Activated T-helper 1 cell treated with anti-CD3 and anti-CD28 coated beads, Interleukin-12 subunit alpha, Interleukin-12 subunit beta, Interleukin-2, Interleukin-4 antibody, amounts not matched to agents 30 ng/mL and 10 ng/mL and 1 ng/mL, durations not matched to agents 14 hours and 24 hours and 36 hours (primary cell): ENCODE measurements at places on chromosomes 12 and 14. TPM values are rescaled to one million over a fixed set of nuclear protein-coding genes. Genes with fewer than 3 reads are reported as not detected.

The ERC1 gene
- 33.6 and 34.3 TPM in 2 replicates for total RNA-seq

The LAG3 gene
- 268 and 275 TPM in 2 replicates for total RNA-seq

The CINP gene
- total RNA-seq, result 39.6 and 42.5 TPM in 2 replicates

The KRT72 gene
- total RNA-seq, result not detected in 2 replicates

The P2RX7 gene
- 7.3 and 8.0 TPM in 2 replicates for total RNA-seq

The IL26 gene
- 6.9 and 8.1 TPM in 2 replicates for total RNA-seq

The DGLUCY gene
- 28.2 and 28.6 TPM in 2 replicates for total RNA-seq

The MDGA2 gene
- total RNA-seq, result not detected in 2 replicates

The FBXO34 gene
- 24.7 and 26.6 TPM in 2 replicates for total RNA-seq

The EPYC gene
- not detected in 2 replicates for total RNA-seq

The DPY19L2 gene
- total RNA-seq, result 0.22 and 0.36 TPM in 2 replicates

DNA sequence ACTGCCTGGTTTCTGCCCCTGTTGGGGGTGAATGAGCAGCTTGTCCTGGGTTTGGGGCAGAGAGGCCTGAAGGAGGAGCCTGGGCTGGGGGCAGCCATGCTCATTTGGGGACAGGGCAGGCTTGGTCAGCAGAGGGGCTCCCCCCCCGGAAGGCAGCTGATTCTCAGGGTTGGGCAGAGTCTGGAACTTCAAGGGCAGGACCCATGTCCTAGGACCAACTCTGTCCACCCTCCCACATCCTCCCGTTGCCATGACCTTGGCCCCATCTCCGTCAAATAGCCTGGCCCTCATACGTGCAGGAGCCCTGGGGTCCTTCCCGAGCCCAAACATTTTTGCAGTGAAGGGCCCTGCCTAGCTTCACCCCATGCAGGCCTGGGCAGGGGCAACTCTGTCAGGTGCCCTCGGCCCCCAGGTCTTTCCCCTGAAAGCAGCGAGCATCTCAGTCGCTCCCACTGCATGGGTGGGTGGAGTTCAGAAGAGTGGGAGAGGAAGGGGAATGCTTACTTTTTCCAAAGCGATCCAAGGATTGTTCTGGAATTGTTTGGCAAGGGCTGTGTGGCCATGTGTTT, 32.6 kb downstream of the TNFAIP2 start:
- DNase-seq, result no peak

- no peak for DNase-seq
Observed at GRCh38 chr12:121808623-121809022, 4.8 kb downstream of the SETD1B start.

DNA sequence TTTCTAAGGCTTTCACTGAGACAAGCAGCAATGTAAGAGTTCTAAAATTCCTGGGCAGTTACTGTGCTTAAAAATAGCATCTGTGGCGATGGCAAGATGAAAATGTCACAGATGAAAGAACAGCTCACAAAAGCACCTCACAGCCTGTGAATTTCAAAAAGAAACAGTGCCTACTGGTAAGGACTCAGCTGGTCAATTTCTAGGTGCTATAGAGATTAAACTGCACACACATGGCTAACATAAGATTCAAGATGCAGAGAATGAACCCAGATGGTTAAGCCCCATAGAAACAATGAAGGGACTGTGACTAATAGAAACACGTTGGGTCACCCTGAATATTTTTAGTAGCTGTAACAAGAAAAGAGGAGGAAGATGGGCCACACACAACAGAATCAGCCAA, 12.0 kb upstream of the IL26 start:
- no peak for DNase-seq

DNA sequence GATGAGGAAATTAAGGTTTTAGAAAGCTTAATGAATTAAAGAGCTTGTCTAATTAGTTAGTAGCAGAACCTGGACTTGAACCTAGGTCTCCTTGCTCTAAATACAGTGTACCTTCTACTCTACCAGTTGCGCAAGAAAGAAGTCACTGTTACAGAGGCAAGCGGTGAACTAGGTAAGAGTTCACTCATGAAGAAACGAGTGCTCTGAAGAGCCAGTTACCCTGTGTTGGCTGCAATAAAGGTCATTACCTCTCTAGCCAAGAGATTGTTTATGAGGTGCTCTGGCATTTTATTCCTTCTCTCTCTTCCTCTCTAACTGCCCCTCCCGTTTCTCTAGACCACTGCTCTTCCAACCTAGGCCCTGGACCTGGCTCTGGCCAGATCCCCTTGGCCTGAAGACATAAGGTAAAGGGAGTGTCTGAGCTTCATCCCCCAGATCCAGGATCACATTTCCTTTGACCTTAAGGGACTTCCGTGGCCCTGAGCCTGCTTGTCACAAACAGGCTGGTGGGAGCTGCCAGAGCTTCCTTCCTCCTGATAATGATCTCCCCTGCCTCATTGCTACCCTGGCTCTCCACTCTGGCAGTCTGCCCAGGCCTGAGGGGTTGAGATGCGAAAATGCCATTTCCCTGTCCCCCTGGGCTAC, 1.9 kb downstream of the RNASE7 start:
- no peak for DNase-seq

DNA sequence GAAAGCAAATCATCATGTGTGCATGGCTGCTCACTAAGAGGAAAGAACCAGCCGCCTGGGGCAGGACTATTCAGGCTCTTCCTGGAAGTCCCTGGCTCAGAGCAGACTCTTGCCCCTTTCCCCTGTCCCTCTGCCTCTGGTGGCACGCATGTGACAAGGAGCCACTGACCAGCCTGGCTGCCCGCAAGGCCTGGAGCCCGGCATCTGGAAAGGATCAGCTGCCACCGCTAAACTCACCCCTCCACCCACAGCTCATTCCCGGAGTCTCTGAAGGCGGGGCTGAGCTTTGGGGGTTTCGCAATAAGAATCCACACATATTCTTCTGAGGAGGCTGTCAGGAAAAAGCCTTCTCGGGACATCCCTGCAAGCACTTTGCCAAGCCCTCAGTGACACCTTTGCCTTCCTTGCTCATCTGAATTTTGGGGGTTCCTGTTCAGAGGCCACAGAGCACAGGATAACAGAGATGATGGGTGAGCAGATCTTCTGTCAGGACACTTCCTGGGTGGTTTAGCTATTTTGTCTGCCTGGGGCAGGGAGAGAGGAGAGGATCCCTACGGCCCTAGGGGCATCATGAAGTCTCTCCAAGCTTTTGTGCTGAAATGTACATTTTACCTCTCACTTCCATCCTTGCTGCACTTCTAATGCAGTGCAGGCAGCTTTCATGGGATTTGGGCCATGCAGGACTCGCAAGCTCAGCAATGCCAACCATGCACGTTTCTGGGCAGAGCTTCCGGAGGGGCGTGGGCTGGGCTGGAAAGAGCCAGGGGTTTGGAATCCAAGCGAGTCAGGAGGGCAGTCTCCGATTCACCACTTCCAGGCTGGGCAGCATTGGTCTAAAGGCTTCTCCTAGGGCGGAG, 124.8 kb upstream of the MAP1LC3B2 start:
- no peak for DNase-seq

DNA sequence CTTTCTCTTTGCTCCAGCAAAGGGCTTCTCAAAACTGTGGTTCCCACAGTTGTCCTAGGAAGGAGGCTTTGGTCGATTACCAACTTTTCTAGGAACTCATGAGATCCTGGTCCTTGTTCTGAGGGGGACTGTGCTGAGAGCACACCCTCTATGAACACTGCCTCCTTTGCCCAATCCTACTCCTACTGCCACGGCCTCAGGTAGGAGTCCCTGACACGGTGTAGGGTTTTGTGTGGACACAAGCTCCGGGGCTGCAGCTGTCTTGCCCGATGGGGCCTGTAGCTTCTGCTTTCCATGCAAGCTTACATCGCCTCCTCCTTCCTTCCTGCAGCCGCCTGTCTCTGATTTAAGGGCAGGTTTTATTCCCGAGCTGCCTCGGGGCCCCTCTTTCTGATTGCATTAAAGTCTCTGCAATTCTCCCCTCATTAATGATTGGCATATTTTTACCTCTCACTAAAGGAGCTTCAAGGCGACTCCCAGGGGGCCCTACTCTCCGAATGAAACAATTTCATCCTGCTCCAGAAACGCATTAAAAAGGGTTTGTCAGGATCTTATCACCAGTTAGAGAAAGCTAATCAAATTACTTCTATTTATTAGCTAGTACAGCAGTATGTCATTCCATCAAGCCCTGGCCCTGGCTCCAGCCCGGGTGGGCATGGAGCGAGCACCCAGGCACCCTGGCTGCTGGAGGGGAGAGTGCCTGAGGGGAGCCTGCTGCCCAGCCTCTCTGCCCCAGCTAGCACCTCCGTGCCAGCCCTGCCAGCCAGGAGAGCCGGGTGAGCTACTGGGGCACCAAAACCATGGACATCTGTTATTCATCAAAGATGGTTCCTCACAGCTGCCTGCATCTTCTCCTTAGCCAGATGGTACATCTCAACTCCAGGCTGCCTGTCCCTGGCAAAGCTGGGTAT, 38.0 kb upstream of the ESRRB start:
- DNase-seq, result no peak

DNA sequence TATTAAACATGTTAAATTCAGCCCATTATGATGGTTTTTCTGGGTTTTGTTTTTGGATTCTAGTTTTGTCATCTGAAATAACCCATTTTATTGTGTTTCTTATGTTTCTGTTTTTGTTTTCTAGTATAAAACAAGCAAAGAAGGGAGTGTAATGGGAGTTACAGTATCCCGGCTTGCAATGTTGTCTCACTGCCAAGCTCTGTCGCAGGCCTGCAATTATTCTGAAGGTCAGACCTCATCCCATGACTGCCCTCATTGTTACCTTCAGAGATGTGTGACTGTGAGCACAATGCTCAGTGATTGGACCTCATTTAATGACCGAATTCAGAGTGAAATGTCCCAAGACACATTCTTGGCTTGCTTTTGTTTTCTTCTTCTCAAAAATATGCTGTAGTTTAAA, 73.0 kb upstream of the ATF1 start:
- DNase-seq, result no peak

GRCh38 chr14:104284107-104284592, 145.8 kb downstream of the KIF26A start:
- DNase-seq, result no peak

GRCh38 chr12:80877721-80878265, 59.9 kb downstream of the LIN7A start:
- DNase-seq, result no peak

DNA sequence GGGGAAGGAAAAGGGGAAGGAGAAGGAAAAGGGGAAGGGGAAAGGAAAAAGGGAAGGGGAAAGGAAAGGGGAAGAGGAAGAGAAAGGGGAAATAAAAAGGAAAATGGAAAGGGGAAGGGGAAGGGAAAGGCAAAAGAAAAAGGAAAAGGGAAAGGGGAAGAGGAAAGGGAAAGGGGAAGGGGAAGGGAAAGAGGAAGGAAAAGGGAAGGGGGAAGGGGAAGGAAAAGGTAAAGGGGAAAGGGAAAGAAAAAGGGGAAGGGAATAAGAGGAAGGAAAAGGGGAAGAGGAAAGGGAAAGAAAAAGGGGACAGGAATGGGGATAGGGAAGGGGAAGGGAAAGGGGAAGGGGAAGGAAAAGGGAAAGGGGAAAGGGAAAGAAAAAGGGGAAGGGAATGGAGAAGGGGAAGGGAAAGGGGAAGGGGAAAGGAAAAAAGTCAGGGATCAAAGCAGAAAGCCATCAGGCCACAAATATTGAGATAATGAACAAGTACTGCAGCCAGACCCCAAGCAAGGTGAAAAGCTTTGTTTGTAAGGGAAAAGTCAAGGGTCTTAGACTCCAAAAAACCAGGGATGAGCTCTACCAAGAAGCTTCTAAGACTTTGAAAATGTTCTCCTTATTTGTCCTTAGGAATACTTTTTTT, 20.0 kb downstream of the DICER1 start:
- no peak for DNase-seq

DNA sequence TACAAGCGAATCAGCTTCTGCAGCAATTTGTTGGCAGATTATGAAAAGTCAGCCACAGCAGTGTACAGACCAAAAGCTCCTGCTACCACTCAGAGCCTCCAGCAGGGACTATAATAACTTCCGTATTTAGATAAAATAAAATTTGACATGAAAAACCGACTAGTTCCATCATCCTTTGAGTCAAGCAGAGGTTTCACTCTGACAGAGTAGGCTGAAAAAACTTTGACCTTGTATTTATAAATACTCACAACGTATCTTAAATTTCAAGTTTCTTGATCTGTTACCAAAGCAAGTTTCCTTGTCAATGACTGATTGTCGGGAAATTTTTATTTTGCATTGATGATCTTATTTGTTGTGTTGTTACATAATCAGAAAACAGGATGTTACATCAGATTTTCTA, 283.4 kb downstream of the DAD1 start:
- DNase-seq, result no peak

GRCh38 chr14:73283608-73284379, 46.5 kb downstream of the PAPLN start:
- DNase-seq, result no peak

DNA sequence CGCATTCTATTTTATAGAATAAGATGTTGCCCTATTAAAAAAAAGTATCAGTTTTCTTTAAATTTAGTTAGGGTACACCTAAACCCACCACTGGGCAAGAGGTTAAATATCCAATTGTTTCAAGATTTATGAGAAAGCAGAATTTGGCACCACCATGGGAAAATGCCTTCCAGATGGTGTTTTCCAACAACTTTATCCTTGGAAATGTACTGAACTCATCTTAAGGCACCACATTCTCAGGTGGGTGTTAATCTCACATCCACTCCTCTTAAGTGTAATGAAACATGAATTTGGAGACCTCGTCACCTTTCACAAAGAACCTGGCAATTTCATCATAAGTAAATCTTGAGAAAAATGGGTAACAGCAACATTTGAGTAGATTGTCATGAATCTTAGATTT, 13.1 kb downstream of the CBX5 start:
- DNase-seq, result no peak

DNA sequence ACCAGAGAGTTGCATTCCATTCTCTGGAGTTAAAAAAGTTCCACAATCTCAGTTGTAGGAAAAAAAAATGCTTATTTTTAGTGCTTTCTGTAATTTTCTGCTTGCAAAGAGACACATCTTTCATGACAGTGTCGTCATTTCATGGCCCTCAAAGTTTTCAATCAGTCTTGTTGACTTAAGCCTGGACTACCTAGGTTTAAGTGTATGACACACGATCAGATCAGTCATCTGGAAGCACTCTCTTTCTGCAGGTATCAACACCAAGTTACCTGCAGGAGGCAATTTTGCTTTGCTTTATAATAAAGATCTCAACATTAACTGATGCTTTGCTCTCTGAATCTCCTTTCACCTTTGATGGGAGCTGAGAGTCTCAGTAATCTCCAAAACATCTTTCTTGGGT, 251.6 kb downstream of the BCAT1 start:
- DNase-seq, result no peak

DNA sequence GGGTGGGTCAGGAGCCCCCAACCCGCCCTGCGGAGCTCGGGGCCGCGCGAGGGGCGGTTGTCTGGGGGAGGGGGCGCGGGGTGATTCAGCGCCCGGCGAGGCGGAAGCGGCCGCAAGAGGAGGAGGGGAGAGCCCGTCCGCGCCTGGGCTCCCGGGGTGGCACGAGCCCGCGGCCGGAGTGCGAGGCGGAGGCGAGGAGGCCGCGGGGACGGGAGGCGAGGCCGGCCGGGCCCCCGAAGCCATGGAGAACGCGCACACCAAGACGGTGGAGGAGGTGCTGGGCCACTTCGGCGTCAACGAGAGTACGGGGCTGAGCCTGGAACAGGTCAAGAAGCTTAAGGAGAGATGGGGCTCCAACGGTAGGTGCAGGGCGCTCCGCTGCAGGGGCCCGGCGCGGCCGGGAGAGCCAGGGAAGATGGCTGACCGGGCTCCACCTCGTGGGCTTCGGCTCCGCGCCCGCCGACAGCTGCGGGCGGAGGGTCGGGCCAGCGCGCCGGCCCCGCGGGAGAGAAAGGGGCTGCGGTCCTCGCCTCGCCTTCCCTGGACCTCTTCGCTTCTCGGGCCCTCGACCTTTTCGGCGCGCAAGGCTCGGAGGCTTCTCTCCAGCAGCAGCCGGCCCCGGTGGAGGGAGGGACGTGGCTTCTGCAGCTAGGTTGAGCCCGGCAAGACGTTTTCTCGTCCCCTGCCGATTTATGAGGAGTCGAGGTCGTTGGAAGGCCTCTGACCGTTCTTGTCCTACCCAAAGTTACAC, 677 bp downstream of the ATP2A2 start:
- peak; percentile 41 for DNase-seq

GRCh38 chr12:1435456-1435855, 158.9 kb downstream of the FBXL14 start:
- DNase-seq, result no peak
